Stimulated activated CD8-positive, alpha-beta memory T cell treated with anti-CD3 and anti-CD28 coated beads, Interleukin-4, amount 100 ng/mL, for 24 hours (primary cell): ENCODE measurements at places on chromosomes 13 and 19.

DNA sequence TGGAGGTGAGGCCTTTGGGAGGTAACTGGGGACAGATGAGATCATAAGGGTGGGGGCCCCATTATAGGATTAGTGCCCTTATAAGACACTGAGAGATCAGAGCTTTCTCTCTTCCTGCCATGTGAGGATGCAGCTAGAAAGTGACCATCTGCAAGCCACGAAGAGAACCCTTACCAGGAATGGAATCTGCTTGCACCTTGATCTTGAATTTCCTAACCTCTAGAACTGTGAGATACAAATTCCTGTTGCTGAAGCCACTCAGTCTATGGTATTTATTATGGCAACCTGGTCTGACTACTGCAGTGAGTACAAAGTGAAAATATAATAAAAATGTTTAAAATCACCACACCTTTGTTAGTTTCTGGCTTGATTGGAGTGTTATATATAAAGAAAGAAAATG is 388.0 kb downstream of the LMO7 start:
- no peak for DNase-seq

GRCh38 chr19:1847684-1848398 is 442 bp downstream of the REXO1 start:
- DNase-seq, result no peak

DNA sequence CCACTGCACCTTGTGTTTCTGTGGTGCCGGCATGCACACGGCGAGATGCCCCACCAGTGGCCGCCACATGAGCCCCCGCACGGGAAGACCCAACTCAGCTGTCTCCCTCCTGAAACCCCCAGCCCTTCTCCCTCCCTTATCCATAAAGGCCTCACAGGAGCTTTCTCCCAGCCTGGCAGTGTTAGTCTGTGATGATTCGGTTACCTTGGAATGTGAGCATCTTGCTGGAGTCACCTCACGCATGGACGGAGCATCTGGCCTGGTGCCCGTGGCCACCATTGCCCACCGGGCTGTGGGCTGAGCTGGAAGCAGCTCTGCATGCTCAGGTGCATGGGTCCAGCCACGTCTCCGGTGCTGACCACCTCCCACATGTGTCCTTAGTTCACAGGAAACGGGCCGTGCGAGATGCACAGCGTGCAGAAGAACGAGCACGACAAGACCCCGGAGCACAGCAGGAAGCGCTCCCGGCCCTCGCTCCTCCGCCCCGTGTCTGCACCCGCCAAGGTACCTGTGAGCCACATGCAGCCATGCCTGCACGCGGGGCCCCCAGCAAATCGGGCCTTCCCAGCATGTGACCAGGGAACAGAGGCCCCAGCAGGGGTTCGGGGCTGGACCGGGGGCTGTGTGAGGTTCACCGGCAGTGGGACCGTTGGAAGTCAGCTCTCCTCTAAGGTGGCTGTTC is 22.0 kb downstream of the SIN3B start:
- no peak for DNase-seq

GRCh38 chr19:35561436-35561835 is 2.0 kb downstream of the ATP4A start:
- no peak for DNase-seq

GRCh38 chr19:55209693-55210472 is 582 bp upstream of the PTPRH start:
- DNase-seq, result no peak

DNA sequence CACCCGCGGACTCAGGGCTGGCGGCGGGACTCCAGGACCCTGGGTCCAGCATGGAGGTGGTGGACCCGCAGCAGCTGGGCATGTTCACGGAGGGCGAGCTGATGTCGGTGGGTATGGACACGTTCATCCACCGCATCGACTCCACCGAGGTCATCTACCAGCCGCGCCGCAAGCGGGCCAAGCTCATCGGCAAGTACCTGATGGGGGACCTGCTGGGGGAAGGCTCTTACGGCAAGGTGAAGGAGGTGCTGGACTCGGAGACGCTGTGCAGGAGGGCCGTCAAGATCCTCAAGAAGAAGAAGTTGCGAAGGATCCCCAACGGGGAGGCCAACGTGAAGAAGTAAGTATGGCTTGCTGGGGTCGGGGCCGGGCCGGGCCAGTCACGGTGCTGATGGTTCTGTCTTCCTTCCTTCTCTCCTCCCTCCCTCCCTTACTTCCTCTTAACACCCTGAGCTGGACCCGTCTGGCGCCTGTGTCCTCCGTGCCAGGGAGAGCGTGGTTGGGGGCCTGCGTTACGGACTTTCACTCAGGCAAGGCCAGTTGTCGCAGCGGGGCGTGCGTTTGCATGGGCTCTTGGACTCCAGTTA is 1.4 kb downstream of the STK11 start:
- DNase-seq, result no peak

- DNase-seq, result no peak
Measured at GRCh38 chr19:14763497-14764145, 14.7 kb downstream of the ADGRE2 start.

- DNase-seq, result no peak
Measured at GRCh38 chr19:28990522-28990921, 222.4 kb downstream of the UQCRFS1 start.

DNA sequence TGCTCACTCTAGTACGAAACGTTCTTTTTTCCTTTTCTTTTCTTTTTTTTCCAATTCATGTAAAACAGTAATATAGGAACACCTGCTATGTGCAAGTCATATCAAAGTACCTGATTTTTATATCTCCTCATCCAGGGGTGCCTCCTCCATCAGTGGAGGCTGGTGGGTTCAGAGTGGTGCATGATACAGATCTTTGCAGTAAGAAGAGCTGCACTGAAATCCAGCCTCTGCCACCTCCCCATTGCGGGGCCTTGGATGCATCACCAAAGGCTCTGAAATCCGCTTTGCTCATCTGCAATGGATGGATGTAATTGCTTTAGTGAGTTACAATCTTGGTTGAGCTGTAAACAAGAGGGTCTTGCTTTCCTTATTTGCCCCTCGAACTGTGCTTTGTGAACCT is 38.3 kb downstream of the GPR12 start:
- no peak for DNase-seq

DNA sequence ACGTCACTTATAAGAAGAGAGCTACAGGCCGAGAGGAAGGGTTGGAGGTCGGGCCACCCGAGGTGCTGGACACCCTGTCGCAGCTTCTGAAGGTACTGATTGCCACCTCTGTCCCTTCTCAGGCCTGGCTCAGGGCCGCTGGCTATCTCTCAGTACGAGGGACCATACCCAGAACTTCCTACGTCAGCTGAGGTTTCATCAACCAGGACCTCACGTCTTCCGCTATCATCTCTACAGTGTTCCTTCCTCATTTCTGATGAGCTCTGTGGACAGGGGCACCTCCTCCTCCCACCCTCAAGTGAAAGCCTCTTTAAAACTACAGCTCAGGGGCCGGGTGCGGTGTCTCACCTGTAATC is 58.2 kb upstream of the USE1 start:
- DNase-seq, result no peak

- no peak for DNase-seq
Measured at GRCh38 chr13:47004027-47004426, 107.2 kb upstream of the HTR2A start.

DNA sequence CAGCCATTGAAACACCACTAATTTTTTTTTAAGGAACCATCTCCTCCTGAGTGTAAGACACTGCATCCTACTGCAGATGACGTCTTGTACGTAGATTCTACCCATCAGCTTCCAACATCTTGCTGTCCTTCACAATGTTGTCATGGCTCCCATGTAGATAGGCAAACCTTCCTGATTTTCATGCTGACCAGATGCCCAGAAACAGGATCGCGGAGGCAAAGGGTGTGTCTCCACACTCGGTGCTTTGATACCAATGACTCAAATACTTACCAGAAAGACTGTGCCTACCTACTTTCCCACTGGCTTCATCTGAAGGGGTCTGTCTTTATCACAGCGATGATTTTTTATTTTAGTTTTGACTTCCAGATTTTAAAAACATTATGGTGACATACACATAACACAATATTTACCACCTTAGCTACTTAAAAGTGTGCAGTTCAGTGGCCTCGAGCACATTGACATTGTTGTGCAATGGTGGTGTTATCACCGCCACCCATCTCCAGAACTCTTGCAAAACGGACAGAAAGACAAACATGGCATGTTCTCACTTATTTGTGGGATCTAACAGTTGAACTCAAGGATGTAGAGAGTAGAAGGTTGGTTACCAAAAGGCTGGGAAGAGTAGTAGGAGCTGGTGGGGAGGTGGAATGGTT is 94.0 kb upstream of the PEG3 start:
- no peak for DNase-seq

DNA sequence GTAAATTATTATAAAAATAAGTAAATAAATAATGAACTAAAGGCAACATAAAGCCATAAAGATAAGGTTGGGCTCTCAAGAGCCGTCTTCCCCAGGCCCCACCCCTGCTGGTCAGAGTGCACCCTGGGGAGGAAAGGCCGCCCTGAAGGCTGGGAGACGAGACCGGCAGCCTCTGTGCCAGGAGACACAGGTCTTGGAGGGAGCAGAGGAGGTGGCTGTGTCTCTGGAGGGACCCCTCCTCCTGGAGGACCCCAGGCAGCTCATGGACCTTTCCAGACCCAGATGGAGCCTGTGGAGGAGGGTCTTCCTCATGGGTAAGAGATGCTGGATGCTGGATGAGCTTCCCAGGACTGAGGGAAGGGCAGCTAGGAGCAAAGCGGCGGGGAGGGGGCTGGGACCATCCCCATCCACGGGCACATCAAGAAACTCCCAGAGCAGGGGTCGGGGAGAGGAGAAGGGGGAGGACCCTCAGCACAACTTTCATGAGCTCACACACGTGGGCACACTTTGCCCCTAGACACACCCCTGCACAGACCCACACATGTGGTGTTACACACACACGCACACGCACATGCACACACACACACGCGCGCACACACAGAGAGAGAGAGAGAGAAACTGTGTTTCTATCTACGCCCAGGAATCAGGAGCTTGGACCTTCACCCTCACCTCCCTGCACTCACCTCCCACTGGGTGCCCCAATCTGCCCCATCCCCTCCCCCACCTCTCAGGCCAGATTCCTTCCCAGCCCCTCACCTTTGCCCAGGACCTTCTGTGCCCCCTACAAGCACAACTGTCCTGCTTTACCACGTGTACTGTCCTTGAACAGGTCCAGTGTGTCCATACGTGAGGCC is at the start of gene CEACAM18:
Gene CEACAM18 (plus strand): TSS at position 159 of the 854 bp plus-strand sequence.
- no peak for DNase-seq

- DNase-seq, result no peak
Measured at GRCh38 chr19:55590617-55591016, 8.7 kb downstream of the FIZ1 start.

- DNase-seq, result no peak
Measured at GRCh38 chr13:106619688-106620555, 52.0 kb upstream of the ARGLU1 start.

- no peak for DNase-seq
Measured at GRCh38 chr13:99028890-99029289, 51.0 kb upstream of the DOCK9 start.

- DNase-seq, result no peak
Measured at GRCh38 chr13:21079761-21080592, 18.6 kb upstream of the LATS2 start.

GRCh38 chr19:44254496-44254895 is 5.2 kb upstream of the ZNF233 start:
- no peak for DNase-seq

- DNase-seq, result no peak
Measured at GRCh38 chr13:91280801-91281200, 66.7 kb upstream of the MIR17HG start.

GRCh38 chr19:55406826-55407549 is 600 bp downstream of the UBE2S start:
- DNase-seq, result peak; percentile 19

- no peak for DNase-seq
Measured at GRCh38 chr13:21800837-21801616, 130.2 kb downstream of the FGF9 start.

- no peak for DNase-seq
Measured at GRCh38 chr19:10784257-10784656, 51.8 kb downstream of the TMED1 start.

GRCh38 chr13:42803563-42804204 is 22.3 kb downstream of the FAM216B start:
- DNase-seq, result no peak

GRCh38 chr13:51673165-51673564 is 88.9 kb downstream of the WDFY2 start:
- DNase-seq, result no peak

DNA sequence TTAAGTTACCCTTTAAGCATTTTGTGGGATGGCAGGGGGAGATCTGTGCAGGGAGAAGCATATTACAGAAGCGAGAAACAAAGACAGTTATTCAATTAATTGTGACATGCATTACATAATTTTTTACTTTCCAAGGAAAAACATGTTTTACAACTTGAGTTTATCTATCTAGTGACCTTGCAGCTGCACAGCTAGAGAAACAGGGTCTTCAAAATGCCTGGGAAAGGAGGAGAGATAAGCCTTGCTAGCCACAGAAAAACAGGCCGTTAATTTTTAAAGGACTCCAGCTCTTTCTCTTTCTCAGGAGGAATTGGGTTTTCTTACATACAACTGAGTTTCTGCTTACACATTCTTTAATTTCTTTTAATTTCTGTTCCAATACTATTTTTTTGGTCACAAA is 14.8 kb upstream of the ZNF431 start:
- no peak for DNase-seq

DNA sequence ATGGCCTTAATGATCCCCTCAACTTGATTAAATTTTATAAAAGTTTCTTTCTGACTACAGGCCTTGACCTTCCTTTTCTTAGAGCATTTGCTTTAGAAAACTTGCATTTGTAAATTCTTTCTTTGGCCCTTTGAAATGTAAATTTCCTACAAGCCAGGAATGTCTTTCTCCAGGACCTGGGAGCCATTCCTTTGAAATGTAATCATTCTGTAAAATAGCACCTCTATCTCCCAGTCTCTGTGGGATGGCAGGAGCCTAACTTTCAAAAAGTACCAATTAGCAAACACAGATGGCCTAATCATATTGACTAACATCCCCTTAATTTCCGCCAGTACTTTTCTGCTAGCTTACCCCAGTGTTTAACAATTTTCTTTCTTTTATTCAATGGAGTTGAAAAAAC is 1394.2 kb upstream of the ATXN8OS start:
- no peak for DNase-seq

DNA sequence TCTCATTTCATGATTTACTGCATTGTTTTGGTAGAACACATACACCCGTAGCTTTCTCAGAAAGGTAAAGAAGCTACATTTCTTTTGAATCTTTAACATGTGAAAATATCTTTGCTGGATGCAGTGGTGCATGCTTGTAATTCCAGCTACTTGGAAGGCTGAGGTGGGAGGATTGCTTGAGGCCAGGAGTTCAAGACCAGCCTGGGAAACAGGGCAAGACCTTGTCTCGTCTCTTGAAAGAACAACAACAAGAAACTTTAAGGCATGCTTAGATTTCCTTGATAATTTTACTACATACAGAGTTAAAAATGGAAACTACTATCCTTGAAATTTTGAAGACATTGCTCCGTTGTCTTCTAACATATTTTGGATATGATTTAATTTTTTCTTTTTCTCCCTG is 7.7 kb downstream of the RNF113B start:
- no peak for DNase-seq

- DNase-seq, result no peak
Measured at GRCh38 chr19:18119013-18119716, 21.6 kb downstream of the MAST3 start.
